ENCODE measurements at places on chromosomes 4 and X.

- DNase-seq: no peak
Measured at GRCh38 chr4:168917138-168917779, 92.8 kb downstream of the CBR4 start.

- DNase-seq: no peak
Measured at GRCh38 chrX:153590961-153591956, 7.7 kb downstream of the CCNQ start.

DNA sequence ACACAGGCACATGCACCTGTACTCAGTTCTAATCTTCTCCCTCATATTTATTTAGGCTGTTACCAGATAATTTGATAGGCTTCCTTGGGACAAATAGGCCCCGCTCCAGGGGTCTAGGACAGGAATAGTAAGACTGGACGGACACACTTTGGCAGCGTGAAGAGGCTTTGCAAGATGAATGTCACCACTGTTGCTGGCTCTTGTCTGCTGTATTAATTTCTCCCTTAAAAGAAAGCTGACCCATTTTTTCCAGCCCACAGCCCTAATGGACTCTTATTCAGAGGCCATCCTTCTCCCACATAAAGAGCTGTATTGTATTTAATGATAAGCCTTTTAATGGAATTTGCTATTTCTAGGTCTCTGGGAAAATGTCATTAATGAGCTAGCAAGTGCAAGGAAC, 18.0 kb downstream of the FAM184B start:
- DNase-seq: no peak

GRCh38 chr4:59712470-59712869, 1487.7 kb upstream of the ADGRL3 start:
- DNase-seq: no peak

DNA sequence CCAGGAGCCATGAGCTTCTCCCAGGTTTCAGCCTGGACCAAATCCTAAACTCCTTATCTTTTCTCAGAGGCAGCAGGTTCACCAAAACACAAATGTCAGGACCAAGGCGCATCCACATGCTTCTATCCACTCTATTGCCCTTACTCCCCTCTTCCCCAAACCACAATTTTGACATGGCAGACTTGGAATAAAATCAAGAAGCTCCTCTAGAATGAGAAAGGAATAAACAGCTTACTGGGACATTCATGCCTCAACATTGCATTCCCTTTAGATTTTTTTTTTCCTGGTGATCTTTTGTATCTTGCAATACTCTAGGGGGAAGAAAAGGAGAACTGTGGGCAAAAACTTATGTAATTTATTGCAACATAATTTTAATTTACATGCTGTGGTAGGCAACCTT, 119.1 kb downstream of the TSPAN5 start:
- DNase-seq: no peak

GRCh38 chrX:42837747-42838146, 59.8 kb upstream of the PPP1R2C start:
- DNase-seq: no peak

GRCh38 chr4:189162073-189162789, 778.4 kb upstream of the FRG1 start:
- no peak for DNase-seq

GRCh38 chr4:20428436-20429160, 176.9 kb downstream of the SLIT2 start:
- no peak for DNase-seq

DNA sequence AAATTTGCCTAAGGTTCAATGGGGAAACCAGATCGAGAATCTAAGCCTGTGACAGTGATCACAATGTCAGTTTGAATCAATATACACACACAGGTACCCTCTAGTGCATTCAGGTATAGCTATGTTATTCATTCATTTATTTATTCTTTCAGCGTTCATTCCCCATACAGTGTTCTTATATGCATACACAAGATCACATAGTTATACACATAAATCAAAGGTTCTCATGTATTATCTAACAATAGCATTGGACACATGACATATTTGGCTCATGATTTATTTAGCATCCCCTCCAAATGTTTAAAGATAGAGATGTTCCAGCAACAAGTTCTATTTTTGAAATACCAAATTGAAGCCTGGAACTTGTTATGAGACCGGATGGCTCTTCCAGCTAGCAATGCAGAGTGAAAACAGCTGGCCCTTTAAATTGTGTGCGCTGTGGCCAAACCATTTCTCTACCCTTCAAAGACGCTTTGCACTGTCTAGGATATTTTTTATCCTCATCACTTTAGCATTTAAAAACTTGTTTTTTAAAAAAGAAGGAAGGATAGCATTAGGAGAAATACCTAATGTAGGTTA, 131.0 kb downstream of the ATXN3L start:
- no peak for DNase-seq

DNA sequence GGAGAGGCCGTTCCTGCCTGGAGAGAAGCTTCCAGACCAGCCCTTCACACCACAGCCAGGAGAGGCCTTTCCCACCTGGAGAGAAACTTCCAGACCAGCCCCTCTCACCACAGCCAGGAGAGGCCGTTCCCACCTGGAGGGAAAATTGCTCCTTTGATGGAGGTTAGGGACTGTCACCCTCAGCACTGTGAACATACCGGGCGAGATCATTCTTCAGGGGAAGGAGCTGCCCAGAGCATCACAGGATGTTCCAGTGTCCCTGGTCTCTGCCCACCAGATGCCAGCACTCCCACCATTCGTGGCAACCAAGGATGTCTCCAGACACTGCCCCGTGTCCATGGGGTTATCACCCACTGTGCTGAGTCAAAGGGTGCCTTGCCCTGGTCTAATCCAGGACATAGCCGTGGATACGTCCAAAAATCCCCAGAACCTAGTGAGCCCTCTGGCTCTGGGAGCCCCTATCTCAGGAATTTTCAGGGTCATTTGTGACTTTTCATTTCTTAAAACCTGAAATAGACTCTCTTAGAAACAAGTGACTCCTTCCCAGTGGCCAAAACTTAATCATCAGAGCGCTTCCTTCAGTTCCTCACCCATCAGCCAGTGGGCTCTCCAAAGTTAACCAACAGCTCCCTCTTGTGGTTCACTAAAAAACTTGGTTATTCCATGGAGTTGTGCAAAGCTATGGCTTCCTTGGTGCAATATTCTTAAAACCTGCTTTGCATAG, 80.2 kb downstream of the CRMP1 start:
- DNase-seq: no peak

GRCh38 chr4:138952411-138952810, 63.2 kb upstream of the NOCT start:
- DNase-seq: no peak

- DNase-seq: no peak
Measured at GRCh38 chr4:64784125-64784524, 374.9 kb upstream of the TECRL start.

GRCh38 chrX:22999696-23000223, at the start of gene DDX53:
Gene DDX53, plus strand, starts transcription at chrX:22999960. Its CDS starts 98 bp downstream, at chrX:23000058.
- no peak for DNase-seq

DNA sequence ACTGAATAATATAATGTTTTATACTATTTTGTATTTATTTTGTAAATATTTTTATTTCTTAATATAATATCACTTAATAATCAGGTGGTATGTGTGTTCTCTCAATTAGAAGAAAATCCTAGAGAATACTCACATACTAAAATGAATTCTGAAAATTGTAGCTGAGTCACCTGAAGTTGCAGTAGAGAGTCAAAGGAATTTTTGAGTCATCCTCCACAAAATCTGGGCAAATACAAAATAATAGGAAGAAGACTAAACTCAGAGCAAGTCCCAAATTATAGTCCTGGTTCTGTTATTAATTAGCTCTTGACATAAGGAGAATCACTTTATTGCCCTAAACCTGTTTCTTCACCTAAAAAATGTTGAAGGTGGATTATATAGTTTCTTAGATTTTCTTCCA, 57.8 kb downstream of the SPATA4 start:
- no peak for DNase-seq

- DNase-seq: no peak
Measured at GRCh38 chr4:7185487-7186030, 6.8 kb upstream of the SORCS2 start.

GRCh38 chrX:137574102-137574783, 8.3 kb downstream of the ZIC3 start:
- DNase-seq: no peak

- no peak for DNase-seq
Measured at GRCh38 chrX:39492497-39493162, 605.1 kb downstream of the BCOR start.

- DNase-seq: no peak
Measured at GRCh38 chrX:3320471-3321046, 25.9 kb downstream of the MXRA5 start.

- no peak for DNase-seq
Measured at GRCh38 chr4:73620115-73620792, at the start of gene RASSF6. Gene RASSF6, minus strand, starts transcription at chr4:73620436. Its CDS starts 8,641 bp downstream, at chr4:73611795.

DNA sequence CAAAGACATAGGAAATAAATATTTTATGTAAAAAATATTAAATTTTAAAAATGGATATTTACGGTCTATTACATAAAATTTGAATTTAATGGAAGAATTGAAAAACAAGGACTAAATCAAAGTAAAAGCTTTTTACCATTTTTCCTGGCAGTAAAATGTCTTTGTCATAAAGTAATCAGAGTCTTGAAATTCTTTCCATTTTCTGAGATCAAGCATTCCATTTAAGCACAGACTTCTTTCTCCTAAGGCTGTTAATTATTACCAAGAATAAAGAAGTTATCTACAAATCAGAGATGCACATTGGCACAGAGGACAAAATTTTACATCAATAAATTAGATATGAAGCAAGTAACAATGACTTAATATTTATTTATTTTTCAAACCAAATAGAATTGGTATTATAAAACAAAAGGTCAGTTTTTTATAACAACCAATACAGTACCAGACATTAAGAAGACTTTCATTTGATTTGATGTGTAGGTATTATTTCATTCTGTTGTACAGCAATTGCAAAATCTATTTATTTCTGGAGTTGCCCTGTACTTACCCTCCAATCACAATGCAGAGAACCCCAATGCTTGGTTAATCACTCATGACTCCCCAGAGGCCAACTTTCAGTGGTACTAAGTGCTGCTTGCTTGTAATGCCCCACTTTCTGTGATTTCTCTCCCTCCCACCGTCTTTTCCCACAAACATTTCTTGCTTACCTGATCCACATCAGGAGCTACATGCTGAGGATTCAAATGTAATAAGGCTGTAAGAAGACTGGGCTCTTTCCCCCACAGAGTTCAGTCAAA, 254.6 kb downstream of the GASK1B start:
- DNase-seq: no peak
